CD8-positive, alpha-beta T cell (primary cell): ENCODE measurements at places on chromosomes 2 and 18.
A peak's percentile ranks its signal among the peaks of the same experiment; 100 is the strongest.

DNA sequence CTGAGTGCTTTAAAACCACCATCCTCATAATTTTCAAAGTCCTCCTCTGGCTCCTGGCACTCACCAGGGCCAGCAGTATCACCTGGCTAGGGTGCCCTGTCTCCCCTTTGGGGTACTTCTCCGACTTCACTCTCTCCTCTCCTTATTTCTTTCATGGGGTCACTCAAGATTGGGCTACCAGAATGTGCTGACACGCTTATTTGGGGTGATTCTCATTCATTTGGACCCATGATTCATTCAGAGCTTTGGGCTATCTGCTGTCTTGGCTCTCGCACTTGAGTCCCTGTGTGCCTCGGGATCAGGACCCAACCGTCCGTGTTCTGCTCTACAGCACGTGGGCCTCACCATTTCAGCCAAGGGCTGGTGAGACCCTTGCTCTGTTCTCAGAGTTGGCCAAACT lies 70.1 kb upstream of the NEDD4L start:
- no peak for DNase-seq

- DNase-seq: no peak
These were observed 34.5 kb downstream of the BCL2 start for GRCh38 chr18:63284827-63285733.

GRCh38 chr18:64882896-64883295 lies 734.0 kb upstream of the LINC00305 start:
- no peak for DNase-seq

DNA sequence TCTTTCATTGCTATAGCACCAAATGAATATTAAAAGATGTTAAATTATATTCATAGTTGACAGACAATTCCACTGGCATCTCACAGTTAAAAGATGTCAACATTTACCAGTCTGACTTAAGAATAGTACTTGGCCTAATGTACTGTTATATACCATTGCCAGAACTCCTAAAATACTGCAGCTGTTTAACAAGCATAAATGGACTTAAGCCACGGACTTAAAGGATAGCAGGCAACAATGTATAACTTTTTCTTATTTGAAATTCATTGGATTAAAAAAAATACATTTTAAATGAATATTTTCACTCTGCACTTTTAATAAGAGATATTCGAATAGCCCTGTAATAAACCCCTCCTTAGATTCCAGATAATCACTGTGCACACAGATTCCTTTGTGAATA lies 3.8 kb downstream of the TCF4 start:
- no peak for DNase-seq

- peak; percentile 16 for DNase-seq
These were observed 2.8 kb downstream of the TMEM169 start for GRCh38 chr2:216084547-216084946.

- DNase-seq: no peak
These were observed 879.0 kb downstream of the DSC3 start for GRCh38 chr18:30163573-30163972.

DNA sequence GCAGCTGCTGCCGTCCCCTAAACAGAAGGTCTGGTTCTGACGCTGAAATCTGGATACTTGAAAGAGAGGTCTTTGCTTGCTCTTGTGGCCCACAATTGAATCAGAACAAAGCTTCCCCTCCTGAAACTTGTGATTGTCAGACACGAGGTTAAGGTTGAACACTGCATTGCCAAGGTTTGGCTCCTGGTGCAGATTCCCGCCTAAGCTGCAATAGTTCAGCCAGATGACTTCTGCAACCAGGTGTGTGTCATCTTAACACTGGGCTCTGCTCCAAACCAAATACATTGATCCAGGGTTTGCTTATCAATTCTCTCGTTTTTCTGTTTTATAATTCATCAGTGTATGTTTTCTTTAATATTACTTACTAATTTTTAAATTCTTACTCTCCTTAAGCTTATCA lies 14.6 kb downstream of the GKN1 start:
- no peak for DNase-seq

- DNase-seq: no peak
These were observed 38.0 kb downstream of the EMILIN2 start for GRCh38 chr18:2884706-2885285.

DNA sequence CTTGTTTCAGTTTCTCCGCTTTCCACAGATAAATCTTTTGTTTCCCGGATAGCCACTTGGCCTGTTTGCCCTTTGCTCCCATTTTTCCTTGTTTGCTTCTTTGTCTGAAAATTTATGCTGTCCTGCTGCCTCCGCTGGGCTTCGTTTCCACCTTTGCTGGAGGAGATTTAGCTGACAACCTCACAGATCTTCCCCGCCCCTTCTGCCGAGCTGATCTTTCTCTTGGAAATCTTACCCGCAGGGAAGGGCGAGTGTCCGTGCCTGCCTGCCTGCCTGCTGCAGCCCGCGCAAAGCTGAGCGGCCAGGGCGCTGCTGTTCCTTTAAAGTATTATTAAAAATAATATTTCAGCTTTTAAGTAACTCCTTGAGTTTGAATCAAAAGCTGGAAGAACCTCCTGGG lies 1.4 kb upstream of the XRCC5 start:
- DNase-seq: no peak

- no peak for DNase-seq
These were observed 17.5 kb downstream of the STEAP3 start for GRCh38 chr2:119241205-119241532.

DNA sequence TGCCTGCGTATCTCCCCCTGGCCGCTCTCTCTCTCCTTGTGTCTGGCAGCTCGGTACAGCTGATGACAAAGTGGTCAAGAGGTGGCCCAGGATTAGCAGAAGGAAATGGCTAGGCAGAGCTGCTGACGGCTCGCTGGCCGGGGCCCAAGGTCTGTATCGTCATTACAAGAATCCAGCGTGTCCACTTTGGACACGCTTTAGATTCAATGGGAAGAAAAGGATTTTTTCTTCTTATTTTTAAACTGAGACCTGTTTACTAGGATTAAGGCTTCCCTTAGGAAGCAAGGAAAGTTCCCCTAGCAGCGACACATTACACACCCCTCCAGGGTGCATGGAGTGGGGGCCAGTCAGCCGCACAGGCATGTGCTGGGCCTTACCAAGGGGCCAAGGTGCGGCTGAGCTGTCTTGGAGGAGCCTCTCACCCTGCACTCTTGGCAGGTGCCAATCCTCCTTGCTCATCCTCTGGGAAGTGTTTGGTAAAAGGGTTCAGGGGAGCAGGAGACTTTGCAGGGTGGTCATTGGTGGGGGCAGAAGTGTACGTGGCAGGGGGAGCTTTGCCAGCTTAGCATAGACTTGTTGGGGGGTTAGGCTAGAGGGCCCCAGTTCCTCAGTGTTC lies 76.8 kb downstream of the POLR1A start:
- no peak for DNase-seq

DNA sequence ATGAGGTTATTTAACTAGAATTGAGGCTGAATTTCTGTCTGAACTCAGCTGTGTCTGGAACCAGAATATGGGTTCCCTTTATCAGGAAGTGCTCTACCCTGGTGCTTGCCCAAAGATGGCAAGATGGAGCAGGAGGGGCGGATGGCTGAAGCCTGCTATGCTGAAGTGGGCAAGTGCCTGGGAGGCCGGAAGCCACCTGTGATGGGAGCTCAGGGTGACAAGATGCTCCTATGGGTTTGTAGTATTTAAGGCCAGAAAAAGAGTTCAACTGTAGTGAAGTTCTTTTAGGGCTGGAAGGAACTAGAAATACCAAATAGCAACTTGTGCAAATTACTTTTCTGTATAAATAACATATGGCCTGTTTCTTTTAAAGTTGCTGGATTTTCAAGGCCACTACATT lies 808.9 kb upstream of the RAB6C start:
- no peak for DNase-seq

DNA sequence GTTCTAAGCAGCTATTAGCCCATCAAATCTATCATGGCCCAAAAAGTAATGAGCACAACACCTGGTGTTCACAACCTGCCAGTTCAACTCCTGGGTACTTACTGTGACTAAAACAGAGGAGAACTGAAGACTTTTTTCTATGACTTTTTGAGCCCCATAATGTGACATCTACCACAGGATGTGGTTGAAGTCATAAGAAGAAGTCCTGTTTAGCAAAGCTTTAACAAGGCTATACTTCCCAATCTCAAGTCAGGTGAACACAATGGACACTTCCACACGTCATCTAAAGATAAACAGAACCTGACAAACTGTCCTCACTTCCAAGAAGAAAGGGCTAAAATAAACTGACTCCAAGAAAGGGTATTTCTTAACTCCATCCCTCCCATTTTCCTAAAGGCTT lies 138.8 kb downstream of the ATAD2B start:
- DNase-seq: no peak

DNA sequence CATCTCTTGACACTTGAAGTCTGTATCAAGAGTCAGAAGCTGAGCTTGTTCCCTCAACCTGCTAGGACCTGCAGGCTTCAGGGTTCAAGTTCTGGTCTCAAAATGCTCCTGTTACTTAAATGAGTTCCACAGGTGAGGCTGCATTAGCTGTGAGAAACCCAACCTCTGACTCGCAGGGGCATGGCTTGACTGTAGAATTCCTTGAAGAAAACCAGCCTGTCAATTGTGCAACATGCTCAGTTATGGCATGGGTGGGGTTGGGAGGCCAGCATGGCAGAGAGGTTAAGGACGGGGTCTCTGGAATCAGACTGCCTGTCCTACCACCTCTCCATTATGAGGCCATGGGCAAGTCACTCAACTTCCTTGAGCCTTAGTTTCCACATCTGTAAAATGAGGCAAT lies 235.8 kb downstream of the EN1 start:
- no peak for DNase-seq

GRCh38 chr2:69053416-69053965 lies 40.5 kb downstream of the ANTXR1 start:
- DNase-seq: no peak

DNA sequence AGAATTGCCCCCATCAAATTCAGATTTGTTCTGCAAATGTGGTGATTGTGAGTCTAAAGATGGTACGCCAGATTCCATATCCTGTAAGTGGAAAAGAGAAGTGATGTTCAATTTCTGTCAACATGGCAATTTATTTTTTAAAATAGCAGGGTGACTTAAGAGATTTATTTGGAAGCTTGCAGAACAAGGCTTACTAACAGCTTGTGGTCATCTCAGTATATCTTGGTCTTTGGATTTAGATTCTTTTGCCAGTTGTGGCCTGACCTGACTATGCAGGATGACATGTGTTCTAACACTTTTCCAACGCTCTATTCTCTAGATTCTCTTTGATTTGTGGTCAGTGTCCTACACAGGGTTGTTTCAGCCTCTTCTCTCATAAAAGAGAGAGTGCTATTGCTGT lies 74.4 kb downstream of the MAP3K20 start:
- DNase-seq: no peak

DNA sequence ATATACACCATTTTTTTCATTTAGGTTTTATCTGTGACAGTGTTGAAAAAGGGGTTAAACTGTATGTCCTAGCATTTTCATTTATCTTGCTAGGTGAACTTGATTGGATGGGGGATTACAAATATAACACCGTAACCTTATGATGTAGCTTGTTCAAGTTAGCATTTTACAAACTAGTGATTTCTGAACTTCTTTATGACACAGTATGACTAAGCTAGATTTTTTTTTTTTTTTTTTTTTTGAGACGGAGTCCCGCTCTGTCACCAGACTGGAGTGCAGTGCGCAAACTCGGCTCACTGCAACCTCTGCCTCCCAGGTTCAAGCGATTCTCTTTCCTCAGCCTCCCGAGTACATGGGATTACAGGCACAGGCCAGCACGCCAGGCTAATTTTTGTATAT lies 47.1 kb downstream of the KCMF1 start:
- DNase-seq: no peak

DNA sequence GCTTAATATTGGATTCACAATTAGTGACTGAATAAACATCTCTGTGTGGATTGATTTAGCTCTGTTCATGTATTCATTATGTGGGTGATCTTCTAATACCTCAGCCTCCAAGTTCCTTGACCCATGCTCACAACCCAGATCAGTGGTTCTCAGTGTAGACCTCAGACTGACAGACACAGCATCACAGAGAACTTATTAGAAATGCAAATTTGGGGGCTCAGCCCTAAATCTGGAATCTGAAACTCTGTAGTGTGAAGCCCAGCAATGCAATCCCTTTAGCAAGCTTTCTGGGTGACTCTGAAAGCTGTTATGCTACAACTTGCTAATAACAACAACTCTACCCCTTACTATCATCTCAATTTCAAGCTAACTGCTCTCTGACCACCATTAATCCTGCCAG lies 273.1 kb upstream of the FANCL start:
- DNase-seq: no peak

GRCh38 chr2:119481501-119482455 lies 42.5 kb downstream of the SCTR start:
- DNase-seq: no peak

DNA sequence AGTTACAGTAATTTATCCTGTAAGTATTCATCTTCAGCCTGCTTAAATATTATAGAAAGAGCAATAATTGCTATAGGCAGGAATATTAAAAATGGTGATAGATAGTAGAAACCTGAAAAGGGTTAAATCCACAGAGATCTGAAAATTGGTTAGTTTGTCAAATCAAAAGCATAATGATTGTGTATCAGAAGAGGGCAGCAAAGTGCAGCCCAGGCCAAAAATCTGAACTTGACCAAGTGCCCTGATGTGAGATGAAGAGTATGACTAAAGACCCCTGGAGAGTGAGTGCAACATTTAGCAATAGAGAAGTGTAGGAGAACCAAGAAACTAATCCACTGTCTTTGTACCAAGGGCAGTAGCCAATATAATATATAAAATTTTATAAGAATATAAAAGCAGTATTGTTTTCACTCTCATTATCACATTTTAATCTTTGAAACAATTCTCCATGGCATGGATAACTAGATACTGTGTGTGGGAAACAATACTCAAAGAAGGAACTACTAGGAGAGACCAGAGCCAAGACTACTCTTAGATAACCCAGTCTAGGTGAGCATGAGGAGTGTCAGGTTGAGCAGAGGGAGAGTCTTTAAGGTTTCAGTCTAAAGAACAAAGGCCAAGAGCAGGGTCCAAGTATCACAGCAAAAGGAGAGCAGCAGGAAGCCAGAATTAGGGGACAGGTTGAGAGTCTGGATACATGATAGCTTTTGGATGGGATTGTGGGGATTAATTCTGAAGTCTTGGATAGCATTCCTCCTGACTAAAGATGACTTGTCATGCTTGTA lies 148.7 kb downstream of the CALCRL start:
- no peak for DNase-seq

GRCh38 chr2:60358476-60358875 lies 195.0 kb downstream of the BCL11A start:
- DNase-seq: no peak
